ENCODE measurements at places on chromosomes 2 and 18.

GRCh38 chr2:28209261-28209691, 183.4 kb upstream of the FOSL2 start:
- no peak for DNase-seq

DNA sequence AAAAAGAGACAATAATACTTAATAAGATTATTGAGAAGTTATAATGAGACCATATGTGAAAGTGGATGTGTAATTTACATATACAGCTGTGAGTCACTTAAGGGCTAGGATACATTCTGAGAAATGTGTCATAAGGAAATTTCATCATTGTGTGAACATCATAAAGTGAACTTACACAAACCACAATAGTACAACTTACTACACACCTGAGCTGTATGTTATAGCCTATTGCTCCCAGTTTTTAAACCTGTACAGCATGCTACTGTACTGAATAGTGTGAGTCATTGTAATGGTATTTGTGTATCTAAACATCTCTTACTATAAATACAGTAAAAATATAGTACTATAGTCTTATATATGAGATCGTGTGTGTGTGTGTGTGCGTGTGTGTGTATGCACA, 1420.3 kb upstream of the PIK3C3 start:
- DNase-seq, result no peak

- no peak for DNase-seq
Measured at GRCh38 chr2:135164431-135164830, 112.3 kb downstream of the RAB3GAP1 start.

GRCh38 chr2:164427111-164427510, 194.2 kb downstream of the GRB14 start:
- no peak for DNase-seq

DNA sequence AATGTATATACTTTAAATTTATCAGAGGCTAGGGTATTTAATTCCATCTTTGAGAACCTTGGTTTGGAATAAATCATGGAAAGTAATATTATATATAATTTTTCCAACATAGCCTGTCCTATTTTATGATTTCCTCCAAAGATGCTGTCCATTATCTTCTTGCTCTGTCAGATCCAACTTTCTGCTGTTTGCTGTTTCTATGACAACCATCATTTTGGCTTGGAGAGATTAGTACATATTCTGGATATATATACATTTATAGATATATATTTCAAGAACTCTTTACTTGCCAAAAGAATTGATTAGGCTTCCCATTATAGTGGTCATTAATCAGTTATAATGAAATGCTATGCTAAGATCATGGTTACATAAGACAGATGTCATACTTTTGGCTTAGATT, 31.3 kb downstream of the CSRNP3 start:
- no peak for DNase-seq

DNA sequence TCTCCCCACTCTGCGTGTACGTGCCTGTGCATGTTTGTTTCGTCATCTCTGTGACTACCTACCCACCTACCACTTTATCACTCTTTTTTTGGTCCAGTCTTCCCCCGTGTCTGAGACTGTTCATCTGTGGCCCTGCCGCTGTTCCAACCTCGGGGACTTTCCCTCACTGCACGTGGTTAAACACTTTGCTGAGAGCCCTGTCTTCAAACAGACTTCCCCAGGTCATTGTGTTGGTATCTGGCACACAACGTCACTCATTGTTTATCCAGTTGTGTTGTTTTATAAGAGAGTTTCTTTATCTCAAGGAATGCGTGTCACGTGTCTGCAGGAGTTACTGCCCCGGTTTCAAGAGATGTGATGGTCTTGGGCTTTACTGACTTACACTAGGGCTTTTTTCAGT, 262.0 kb upstream of the RASGRP3 start:
- no peak for DNase-seq

All from suppressor macrophage treated with lipopolysaccharide for 1 hour (primary cell).